ENCODE measurements at places on chromosomes 5 and 9.

DNA sequence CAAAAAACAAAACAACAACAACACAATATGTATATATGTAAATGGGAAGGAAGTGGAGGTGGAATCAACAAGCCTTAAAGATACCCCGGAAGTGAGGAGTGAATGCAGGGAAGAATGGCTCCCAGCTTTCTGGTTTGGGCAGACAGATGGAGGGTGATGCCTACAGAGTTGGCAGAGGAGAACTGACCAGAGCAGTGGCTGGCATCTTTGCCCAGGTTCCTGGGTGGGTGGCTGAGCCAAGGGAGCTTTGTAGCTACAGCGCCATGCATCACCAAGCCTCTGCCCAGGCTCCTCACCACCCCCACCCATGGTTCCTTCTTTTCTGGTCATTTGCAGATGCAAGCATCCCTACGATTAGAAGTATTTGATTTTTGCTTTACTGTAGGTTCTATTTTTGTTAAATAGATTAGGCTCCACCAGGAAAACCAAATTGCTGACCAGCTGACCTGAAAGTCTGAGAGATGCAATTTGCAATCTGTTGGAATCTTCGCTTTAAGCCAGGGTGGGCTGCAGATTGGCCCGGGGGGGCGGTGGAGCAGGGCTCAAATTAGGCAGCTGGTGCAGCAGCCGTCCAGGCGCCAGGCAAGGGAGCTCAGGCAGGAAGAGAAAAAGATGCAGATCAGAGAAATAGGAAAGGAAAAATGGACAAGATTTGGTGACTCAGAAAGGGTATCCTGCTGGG lies 163.3 kb upstream of the TBC1D2 start:
- DNase-seq: no peak

DNA sequence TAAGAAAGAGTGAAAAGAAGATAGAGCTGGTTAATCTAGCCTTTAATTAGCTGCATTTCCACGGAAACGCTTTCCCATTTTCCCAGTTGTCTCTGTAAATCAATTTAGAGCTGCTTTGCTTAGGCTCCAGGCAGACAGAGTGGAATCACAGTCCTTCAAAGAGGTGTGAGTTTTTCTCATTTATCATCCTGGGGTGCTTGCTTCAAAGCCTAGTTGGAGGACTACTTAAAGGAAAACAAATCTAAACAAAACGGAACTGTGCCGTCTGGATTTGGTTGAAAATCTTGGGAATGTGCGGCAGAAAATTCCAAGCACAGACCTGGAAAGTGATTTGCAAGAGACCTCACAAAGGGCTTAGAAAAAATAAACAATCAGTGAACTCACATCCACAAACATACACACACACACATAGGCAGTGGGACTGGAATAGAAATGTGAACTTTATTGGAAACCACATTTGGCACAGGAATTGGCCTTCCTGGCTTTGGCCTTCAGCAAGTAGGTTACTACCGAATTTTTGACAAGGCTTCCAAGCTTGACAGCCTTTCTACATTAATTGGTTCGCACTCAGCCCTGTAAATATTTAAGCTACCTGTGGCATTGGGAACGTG lies 235.2 kb upstream of the SLC24A2 start:
- no peak for DNase-seq

DNA sequence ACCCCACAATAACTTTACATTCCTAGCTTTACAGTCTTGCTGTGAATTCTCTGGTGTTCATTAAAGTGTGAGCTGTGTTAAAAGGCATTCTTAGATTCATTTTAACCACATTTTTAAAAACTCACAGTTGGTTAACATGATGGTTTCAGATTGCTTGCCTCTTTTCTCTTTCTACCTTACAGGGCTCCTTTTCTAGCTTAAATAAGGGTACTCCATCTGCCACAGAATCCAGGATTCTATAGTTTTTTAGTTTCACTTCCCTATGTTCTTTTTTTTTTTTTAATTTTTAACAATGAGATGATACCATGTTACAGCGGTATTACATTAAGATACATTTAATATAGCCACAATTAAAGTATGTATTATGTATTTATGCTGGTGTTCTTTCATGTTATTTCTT lies 3.9 kb upstream of the FBXO4 start:
- DNase-seq: no peak

GRCh38 chr5:96503501-96504236 lies 70.6 kb upstream of the PCSK1 start:
- no peak for DNase-seq

- DNase-seq: no peak
Measured at GRCh38 chr9:113638897-113639296, 175.4 kb downstream of the RGS3 start.

DNA sequence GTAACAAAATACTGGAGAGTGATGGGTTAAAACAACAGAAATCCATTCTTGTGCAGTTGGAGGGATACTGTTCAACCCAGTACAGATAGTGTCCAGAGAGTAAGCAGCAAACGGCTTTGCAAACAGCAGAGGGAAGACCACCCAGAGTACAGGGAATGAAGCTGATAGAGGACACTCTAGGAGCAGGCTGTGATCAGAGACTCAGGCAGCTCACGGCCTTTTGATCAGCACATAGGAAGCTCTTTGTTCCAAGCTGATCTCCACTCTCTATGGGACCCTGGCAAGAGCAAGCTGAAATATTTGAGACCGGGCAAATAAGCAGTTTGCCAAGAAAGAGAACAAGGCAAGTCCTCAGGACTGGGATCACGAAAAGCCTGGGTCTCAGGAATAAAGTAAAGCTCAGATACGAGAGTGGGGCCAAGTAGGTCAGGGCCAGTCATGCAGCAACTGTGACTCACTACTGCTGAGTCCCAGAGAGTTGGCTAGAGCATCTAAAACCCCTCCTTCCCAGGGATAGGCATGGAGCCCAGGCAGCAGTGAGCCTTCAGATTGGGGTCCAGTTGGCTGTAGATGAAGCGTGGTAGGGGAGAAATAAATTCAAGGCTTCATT lies 52.4 kb downstream of the MELK start:
- DNase-seq: no peak

DNA sequence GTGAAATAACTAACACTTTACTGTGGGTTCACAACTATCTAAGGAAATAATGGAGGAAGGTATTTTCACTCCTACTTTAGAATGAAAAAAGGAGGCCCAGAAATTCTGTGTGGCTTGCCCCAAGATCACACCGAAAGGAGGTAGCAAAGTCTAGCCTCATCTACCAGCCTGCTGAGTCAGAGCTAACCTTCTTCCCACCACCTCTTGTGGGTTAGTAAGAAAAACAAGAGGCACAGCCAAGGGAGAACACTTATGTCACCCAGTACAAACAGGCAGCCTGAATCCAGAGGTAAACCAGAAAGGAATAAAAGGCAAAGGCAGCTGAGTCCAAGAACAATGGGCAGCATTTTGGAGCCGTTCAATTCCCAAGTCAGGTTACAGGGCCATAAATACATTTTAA lies 91.9 kb upstream of the RASEF start:
- DNase-seq: no peak

DNA sequence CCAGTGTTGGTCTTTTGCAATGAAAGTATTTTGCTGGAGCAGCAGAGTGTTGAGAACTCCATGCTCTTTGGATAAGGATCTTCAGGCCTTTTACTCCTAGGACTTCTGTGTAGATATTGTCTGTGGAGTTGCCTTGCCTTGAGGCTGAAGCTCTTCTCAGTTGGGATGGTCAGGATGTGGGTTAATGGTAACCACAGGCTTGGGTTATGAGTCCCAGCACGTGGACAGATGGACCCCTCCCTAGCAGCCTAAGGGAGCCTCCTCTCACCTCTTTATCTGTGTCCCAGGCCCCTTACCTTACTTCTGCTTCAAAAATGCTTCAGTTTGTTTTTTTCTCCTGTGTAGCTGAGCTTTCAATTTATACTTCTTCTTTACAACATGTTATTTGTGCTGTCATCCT lies 109.9 kb downstream of the MEGF10 start:
- DNase-seq: no peak

DNA sequence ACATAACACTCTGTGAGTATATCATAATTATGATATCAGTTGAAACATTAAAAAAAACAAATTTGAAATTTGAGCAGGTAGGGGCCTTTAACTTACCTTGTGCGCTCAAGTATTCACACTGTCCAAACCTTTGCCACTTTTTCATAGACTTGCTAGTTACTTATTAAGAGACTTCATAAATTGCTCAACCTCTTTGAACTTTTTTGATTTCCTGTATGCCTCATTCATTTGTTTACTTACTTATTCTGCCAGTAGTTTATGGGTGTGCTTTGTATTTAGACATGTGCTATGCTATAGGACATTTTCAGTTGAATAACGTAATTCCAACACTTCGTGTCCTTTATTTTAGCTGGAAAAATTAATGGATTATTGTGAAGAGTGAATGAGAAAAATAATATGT lies 204.8 kb downstream of the HCN1 start:
- DNase-seq: no peak

GRCh38 chr5:90916947-90917800 lies 358.6 kb downstream of the ADGRV1 start:
- DNase-seq: no peak

- DNase-seq: no peak
Measured at GRCh38 chr9:35426627-35427026, 63.3 kb upstream of the RUSC2 start.

- DNase-seq: no peak
Measured at GRCh38 chr9:95302479-95302878, 15.0 kb downstream of the FANCC start.

DNA sequence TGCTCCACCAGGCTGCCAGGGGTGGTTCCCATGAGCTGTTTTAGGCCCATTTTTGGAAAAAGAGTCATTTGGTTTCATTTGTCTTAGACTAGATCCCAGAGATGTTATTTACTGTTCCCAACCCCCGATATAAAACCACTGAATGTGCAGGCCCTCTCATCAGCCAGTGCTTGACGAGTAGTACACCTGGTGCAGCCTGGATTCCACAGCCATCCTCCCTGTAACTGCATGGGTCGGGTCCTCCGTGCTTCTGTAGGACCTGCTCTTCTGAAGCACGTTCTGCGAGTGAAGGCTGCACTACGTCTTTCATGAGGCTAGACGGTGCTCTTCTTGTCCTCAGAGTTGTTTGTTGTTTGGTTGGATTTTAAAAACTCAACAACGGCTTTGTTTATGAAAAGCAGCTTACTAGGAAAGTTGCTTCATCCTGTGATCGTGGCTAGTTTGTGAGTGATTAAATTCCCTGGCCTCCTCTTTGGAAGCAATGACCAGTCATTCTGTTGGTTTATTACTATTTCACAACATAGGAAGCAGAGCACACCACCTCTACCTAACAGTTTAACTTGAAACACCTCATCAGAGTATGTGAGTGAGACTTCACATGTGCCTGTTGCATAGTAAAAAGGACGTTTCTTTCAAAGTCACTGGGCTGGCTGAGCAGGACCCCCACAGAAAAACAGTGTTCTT lies 135.2 kb downstream of the AOPEP start:
- no peak for DNase-seq

Data from HEK293T (cell line).